ENCODE measurements at places on chromosomes 1 and 21.

DNA sequence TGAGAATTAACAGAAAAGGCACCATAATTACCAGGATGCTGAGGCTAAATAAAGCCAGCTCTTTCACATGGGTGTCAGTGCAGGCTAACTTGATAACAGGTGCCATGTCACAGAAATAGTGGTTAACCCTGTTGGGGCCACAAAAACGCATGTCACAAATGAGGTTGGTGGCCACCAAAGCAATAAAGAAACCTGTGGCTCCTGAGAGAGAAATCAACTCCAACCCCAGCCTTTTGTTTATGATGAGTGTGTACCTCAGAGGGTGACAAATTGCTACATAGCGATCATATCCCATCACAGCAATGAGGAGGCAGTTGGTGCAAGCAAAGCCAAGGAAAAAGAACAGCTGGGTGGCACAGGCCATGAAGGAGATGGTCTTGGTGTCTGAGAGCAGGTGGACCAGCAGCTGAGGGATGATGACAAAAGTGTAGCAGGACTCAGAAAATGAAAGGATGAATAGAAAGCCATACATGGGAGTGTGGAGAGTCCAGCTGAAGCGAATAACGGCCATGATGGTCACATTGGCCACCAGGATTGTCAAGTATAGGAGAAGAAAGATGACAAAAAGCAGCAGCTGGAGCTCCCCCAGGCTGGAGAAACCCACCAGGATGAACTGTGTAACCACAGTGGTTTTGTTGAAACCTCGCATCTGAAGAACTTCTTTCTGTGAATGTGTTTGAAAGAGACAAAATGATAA is at the start of gene OR10T2:
TSS of gene OR10T2 (minus strand) at position 649 of the 697 bp plus-strand sequence. CDS start at position 649, 0 bp downstream.
- DNase-seq: no peak

- no peak for DNase-seq
Measured at GRCh38 chr1:203549309-203549708, 55.4 kb downstream of the OPTC start.

GRCh38 chr1:20153000-20153418 is 13.9 kb downstream of the PLA2G2F start:
- no peak for DNase-seq

GRCh38 chr1:41475859-41476567 is 8.5 kb downstream of the EDN2 start:
- DNase-seq: no peak

GRCh38 chr1:15249081-15249480 is 2.1 kb downstream of the FHAD1 start:
- DNase-seq: no peak

DNA sequence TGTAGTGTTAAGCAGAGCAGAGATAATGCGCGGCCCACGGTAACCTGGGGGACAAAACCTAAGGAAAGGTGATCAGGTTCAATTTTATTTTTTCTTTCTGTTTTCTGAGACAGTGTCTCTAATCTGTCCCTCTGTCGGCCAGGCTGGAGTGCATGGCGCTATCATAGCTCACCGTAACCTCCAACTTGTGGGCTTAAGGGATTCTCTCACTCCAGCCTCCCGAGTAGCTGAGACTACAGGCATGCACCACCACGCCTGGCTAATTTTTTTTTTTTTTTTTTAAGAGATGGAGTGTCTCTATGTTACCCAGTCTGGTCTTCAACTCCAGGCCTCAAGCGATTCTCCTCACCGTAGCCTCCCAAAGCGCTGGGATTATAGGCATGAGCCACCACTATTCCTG is 724 bp upstream of the ANKRD35 start:
- DNase-seq: no peak

DNA sequence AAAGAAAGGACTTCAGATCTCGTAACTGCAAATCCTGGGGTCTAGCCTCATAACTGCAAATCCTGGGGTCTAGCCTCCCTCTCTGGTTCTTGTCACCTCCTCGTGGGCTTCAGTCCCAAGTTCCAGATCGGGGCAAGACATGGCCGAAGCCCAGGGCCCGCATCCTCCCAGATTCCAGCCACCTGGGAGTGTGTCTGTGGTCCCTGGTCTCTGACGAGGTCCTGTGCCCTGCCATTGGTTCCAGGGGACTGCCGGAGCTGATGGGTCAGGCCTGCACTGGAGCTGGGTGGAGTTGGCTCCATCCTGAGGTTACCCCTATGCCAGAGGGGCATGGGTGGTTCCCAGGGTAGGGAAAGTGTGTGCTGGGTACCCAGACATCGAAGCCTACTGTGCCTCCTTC is 17.7 kb upstream of the C1orf174 start:
- no peak for DNase-seq

DNA sequence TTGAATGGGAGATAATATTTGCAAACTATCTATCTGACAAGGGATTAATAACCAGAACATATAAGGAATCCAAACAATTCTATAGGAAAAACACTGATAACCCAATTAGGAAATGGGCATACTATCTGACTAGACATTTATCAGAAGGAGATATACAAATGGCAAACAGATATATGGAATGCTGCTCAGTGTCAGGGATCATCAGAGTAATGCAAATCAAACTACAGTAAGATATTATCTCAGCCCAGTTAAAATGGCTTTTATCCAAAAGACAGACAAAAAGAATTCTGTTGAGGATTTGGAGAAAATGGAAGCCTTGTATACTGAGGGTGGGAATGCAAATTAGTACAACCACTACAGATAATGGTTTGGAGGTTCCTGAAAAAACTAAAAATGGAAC is 758.0 kb upstream of the B3GALT2 start:
- no peak for DNase-seq

GRCh38 chr1:182142621-182143020 is 81.1 kb upstream of the ZNF648 start:
- DNase-seq: no peak

- DNase-seq: no peak
Measured at GRCh38 chr1:206521694-206522402, 14.5 kb downstream of the RASSF5 start.

DNA sequence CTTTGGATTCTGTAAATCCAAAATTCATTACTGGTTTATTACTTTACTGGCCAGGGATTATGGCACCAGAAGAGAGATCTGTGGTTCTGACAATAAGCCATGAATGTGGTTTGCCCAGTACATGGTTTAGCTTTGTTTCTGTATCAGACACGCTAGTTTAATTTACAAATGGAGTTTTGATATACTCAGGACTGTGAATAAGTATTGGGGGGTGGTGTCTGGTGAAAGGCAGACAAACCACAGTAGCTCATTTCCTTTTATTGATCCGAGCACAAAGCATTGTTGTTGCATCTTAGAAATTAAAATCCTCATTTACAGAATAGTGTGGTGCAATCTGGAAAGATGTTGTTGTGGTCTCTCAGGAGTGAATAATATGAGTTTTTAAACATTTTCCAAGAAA is 96.0 kb downstream of the ST6GALNAC3 start:
- DNase-seq: no peak

DNA sequence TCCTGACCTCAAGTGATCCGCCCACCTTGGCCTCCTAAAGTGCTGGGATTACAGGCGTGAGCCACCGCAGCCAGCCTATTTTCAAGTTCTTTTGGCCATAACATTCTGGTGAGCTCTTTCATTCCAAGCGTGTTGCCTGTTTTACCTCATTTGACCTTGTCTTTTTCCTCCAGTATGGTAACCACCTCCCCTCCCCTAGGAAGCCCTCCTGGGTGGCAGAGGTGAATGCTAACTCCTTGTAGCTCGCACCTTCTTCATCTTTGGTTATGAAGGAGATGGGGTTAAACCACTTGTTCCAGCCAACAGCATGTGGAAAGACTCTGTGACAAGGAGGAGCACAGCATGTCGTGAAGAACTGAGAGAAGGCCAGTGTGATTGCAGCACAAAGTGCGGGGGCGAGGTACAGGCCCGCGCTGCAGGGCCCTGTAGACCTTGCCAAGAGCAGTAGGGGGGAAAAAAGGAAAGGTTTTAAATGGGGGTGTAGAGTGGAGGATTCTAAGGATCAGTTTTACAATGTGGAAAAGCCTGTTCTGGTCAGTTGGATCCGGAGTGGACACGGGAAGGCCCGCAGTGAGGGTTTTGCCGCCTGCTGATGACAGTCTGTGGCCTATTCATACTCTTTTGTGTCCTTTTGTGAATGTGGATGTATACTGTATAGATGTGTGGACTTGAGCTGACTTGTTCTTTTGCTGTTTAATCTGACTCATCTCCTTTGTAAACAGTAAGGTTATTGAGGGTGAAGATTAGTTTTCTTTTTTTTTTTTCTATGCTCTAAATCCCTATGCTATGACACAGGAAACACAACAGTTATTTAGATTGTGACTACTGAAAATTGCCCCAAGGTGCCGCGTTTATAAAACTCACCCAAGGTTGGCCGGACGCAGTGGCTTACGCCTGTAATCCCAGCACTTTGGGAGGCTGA is 7.5 kb upstream of the ZNF436 start:
- no peak for DNase-seq

DNA sequence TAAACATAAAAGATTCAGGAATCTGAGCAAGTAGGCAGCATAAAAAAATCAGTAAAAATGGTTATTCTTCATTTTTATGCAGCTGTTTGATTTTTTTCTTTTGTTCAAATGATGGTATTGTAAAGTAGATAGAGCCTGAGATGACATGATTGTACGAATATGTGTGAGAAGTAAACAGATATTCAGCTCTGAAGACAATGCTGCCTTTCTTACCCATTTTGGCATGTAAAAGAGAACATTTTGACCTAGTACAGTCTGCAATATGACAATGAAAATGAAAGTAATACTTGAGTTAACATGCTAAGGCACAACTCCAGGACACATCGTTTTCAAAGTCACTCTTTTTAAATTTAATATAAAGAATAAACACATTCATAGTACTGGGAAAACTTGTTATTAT is 95.7 kb upstream of the NCAM2 start:
- DNase-seq: no peak

DNA sequence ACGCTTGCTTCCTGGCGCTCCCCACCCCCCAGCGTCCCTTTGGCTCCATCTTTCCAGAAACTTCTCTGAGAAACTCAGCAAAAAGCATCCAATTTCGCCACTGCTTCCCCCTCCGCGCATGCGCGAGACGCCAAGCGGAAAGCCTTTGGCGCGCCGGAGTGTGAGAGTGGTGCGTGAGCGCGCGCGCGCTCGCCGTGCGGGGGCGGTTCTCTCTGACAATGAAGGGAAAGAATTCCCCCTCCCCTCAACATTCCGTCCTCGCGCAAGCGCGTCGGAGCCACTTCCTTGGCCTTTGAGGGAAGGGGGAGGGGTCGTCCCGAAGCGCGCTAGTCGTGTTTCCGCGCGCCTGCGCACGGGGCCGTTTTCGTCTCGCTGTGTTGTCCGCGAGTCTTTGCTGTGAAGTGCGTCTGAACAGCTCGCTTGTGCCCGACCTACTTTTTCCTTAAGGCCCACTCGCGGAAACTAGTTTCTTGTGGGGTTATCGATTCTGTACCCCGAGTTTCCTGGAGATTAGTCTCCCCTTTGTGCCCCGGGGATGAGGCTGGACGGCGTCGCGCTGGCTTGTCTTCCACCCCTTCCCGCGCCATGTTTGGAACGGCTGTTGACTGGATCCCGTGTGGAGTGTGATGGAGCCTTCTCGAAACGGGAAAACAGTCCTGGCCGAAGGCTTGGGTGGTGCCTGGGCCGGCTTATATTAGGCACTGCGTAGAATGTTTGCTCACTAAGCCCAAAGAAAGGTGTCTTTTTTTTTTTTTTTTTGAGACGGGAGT is 11.6 kb upstream of the SPEN start:
- DNase-seq: peak; percentile 100

DNA sequence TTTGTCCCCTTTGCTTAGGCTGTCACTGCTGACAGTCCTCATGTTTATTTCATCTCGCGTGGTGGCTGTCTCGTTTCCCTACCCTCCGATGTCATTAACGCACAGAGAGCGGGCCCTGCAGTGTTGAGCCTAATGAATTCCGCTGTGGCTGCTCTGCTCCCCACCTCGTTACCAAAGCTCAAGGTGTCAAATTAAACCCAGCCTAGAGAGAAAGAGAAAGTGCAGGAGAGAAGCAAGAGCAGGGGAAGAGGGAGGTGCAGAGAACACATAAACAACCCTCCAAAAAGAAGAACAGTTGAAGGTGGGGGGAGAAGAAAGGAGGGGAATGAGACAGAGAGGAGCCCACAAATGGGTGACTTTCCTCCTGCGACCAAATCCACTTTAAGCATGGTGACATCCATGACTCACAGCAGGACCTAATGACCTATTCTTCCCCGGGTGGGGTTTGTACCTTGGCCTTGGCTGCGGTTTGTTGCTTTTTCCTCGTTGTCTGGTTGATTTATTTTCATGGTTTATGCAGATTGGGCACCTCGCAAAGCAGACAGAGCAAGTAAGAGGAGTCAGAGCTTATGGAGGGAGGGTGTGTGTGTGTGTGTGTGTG is 92.5 kb downstream of the PBX1 start:
- DNase-seq: peak; percentile 44

GRCh38 chr1:217026531-217026930 is 303.3 kb upstream of the ESRRG start:
- peak; percentile 24 for DNase-seq

DNA sequence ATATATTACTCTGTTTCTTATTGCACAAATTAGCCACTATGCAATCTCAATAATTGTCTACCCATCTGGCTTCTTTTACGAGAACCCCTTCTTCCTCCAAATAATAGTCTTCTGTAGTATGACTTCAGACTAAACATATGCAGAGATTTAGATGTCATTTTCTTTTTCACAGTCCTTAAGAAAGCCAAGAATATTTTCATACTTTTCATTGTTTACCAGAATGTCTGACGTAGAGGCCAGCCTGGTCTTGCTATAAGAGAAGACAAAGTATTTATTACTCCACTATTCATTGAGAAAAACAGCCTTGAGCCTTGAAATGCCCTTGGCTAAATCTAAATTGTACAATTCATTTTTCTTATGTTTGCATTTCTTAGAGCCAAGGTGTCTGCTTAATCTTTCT is 714.9 kb upstream of the CXADR start:
- DNase-seq: no peak

- no peak for DNase-seq
Measured at GRCh38 chr1:180505732-180506335, 3.5 kb upstream of the ACBD6 start.

GRCh38 chr1:204503122-204503912 is 8.7 kb upstream of the PIK3C2B start:
- DNase-seq: no peak

DNA sequence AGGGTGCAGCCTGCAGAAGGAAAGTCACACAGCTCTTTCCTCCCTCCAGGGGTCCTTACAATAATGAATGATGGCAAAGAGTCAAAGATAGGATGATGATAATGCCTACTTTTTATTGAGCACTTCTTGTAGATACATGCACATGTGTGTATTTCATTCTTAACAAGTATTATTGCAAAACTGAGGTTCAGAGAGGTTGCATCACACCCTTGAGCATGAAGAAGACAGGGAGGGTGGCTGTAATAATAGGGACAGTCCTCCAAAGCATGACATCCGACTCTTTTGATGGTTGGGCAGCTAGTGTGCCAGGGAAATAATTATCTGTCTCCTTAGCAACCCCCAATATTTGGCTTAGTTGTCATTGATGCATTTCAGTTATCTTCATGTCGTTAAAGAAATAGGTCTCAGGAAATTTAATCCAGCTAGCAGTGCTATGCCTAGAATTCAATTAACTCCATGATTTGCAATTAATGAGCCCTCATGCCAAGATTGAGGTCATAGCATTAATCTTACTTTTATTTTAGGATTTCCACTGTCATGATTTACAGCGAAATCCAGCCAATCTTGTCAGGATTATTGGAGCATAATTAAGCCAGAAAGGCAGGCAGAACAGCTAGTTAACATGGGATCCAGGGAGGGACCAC is 35.0 kb downstream of the DNAJC6 start:
- DNase-seq: no peak
